Lung (tissue), 17 donors: ENCODE measurements at places on chromosomes 3 and 15.

DNA sequence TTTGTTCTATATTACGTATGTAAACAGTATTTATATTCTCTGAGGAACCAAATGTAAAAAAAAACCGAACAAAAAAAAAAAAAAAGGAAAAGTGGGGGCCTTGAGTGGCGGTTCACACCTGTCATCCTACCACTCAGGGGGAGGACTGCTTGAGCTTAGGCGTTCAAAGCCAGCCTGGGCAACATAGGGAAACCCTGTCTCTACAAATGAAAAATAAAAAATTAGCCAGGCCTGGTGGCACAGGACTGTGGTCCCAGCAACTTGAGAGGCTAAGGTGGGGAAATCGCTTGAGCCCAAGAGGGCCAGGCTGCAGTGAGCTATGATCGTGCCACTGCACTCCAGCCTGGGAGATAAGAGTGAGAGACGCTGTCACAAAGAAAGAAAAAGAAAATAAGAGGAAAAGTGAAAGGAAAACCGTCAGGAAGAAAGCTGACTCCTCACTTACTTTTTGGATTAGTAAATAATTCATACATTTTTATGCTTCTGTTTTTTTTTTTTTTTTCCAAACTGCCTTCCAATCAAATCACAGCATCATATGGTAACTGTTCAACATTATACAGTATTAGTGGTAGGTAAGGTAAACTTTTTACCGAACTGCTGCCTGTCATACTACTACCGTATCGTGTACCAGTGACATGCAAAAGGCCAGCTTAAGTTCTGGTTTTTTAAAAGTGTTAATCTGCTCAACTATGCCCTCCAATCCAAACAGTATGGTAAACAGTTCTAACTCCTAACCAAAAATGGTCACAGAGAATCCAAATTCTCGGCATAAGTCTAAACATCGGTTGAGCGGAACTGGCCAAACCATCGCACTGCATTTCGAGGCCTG, 1.2 kb downstream of the PHC3 start:
- peak; percentile 69 for DNase-seq

- DNase-seq, result peak; percentile 72
These were observed 16.1 kb upstream of the CACNA1D start for GRCh38 chr3:53478166-53478830.

GRCh38 chr3:170205302-170205701, 16.9 kb upstream of the PRKCI start:
- DNase-seq, result no peak

DNA sequence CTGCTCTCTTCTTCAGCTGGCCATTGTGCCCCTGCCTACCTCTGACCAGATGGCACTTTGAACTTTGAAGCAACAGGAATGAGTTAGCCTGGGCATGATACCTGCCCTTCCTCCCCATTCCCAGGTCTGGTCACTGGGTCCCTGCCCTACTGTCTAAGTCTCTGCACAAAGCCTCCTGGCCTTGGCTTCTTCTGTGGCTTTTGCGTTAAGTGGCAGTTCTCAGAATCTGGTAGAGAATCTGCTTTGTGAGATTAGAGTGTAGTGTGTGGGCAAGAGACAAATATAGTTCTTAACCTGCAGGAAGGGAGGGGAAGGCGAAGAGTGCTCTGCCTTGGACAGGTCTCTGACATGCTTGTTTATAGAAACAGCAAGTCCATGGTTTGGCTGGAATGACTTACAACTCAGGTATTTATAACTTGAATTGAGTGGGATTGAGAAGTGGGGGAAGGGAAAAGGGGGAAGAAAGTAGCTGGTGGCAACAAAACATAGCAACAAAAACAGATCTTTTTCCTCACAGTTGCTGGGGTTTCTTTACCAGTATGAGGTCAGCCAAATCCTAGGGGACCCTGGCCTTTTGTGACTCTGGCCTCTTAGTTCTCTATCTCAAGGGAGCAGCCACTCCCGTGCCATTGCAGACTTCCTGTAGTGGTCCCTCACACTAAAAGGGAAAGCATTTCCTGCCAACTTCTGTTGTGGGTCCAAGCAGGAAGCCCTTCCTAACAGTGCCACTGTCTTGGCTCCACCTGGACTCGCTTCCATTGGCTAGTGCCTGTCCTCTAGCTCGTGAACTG, 16.7 kb downstream of the MAPKBP1 start:
- DNase-seq, result no peak

GRCh38 chr15:52171807-52172206, 19.4 kb downstream of the GNB5 start:
- DNase-seq, result no peak

DNA sequence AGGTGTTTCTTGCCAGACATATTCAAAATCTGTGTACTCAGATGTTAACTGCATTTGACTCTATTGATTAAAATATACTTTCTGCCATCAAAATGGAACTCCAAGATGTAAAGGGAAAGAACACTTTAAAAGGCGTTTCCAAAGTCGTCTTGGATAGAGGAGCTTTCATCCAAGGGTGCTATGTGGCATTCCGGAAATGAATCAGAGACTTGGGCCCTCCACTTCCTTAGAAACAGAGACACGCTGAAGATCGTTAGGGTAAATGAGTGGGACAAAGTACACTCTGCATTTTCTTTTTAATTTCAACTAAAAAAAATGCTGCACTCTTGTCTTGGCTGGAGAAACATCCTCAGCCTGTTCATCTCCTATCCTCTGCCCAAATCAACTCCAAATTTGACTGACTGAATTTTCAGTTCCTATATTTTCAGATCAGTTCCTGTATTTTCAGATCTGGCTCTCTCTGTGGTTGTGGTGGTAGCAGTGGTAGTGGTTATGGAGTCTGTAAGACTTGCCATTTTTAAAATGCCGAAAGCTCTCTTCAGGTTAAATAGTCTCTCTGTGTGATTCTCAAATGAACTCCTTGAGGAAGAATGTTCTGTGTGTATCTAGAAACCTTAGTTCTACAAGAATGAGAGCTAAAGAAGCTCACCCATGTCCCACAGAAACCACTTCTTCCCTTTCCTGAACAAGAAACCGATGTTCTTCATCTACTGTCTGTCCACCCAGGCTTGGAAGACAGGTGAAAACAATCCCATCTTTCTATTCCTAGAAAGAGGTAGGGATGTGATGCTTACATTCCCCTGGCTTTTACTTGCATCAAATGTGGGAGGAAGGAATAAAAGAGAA, 156.8 kb upstream of the ICE2 start:
- DNase-seq, result no peak

GRCh38 chr3:113551820-113552219, 19.5 kb downstream of the SIDT1 start:
- DNase-seq, result no peak

- peak; percentile 69 for DNase-seq
These were observed 103.7 kb downstream of the MYH15 start for GRCh38 chr3:108406661-108407206.

- DNase-seq, result peak; percentile 33
These were observed 2.1 kb downstream of the MAGI1 start for GRCh38 chr3:66036586-66037148.

GRCh38 chr3:133691273-133692107, 29.7 kb upstream of the TOPBP1 start:
- DNase-seq, result no peak

DNA sequence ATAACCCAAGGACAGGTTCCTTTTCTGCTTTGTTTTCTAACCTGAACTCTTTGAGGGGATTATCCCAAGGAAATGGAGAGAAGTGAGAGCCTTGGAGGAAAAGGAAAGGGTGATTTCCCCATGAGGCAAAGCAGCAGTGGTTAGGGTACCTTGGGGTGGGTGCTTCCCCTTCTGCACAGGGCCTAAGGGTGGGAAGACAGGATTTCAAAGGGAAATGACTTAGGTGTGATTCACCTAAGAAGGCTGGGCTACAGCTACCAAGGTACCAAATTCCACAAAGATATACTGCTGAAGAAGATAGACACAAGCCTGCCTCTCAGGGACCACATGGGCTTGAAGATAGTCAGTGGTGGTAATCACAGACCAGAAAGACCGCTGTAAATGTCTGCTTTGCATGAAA, 325.3 kb upstream of the DPH6 start:
- no peak for DNase-seq

DNA sequence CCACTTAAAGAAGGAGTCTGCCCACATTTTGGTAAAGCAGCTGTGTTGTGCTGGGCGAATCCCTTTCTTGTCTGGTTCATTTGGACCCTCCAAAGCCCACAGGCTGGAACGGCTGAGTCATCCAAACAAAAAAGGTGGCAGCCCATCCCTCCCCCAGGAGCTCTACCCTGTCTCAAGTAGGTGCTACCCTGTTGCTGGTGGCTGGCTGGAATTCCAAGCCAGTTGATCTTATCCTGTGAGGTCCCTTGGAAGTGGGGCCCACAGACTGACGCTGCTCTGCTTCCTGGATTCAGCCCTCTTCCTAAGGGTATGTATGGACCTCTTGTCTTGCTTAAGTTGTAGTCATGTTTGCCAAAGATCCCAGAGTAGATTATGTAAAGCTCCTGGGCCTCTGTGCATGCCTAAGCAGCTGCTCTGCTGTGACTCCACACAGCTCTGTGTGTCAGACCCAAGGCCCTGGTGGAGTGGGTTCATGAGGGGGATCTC, 44.5 kb downstream of the CCR1 start:
- peak; percentile 17 for DNase-seq

GRCh38 chr15:49918121-49918520, 200.9 kb downstream of the ATP8B4 start:
- no peak for DNase-seq

GRCh38 chr3:107916171-107916570, 174.7 kb downstream of the CD47 start:
- DNase-seq, result no peak

DNA sequence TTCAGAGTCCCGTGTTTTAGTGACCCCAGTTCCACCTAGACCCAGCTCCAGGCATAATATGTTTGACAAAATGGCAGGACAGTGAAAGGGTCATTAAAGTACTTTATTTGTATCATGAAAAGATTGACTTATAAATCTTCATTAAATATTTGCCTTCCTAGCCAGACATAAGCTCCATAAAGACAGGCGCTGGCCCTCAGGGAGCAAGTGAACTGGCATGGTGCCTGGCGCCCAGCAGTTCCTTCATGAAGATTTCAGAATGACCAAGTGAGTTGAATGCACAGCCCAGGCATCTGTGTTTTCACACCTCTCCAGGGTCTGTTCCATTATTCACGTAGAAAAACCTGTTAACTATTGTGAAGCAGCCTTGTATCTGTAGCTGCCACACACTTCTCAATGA, 166.2 kb downstream of the GAP43 start:
- DNase-seq, result no peak

DNA sequence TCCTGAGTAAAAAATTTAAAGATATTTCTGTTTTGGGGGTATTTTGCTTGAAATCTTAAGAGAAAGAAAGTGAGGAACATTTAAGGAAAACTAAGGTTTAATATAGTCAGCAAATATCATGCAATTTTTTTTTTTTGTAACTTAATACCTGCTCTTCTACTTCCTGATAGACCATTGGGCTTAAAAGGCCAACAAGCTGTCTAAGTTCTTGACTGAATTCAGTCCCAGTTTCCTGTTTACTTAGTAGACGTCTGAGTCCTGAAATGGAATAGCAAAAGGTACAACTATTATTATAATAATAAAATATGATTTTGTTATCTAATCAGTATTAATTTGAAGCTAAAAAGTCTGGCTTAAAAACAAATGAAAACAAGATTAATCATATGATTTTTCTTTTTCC, 37.9 kb downstream of the IQCB1 start:
- DNase-seq, result no peak

DNA sequence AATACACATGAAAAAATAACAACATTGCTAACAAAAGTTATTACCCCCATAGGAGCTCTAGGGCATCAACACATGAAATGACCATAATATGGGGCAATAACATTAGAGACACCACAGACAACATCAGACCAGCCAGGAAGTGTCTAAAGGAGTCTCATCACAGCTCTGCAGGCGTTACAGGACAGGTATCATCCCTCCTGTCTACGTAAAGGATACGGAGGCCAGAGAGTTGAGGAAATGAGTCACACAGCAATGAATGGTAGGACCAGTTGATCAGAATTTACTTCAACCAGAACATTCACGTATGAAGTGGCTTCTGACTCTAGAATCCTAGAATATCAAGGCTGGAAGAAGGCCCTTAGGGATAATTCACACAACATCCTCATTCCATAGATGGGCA, 1.8 kb downstream of the NME9 start:
- no peak for DNase-seq

GRCh38 chr15:97076011-97076410, 745.5 kb downstream of the NR2F2 start:
- peak; percentile 68 for DNase-seq

DNA sequence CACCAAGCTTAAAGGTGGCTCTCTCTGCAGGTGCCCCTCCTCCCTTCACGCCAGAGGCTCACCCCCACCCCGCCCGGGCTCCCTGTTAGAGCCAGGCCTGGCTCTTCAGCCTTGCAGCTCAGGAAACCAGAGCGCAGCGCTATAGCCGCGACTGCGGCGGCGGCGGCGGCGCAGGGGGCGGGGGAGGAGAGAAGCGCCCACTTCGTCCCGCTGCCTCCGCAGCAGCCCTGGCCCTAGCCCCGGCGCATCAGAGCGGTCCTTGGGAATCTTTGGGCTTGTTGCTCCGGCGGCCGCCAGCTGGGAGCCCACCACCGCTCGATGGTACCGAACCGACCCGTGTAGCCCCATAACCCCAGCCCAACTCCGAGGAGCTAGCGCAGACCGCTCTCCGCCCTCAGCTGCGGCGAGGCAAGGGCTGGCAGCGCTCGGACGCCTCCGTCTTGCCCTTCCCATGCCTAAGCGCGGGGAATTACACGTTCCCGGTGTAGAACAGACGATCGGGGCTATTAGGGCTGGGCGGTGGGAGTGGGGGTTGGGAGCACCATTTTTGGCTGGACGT, 1.2 kb downstream of the RASGRF1 start:
- DNase-seq, result peak; percentile 7

DNA sequence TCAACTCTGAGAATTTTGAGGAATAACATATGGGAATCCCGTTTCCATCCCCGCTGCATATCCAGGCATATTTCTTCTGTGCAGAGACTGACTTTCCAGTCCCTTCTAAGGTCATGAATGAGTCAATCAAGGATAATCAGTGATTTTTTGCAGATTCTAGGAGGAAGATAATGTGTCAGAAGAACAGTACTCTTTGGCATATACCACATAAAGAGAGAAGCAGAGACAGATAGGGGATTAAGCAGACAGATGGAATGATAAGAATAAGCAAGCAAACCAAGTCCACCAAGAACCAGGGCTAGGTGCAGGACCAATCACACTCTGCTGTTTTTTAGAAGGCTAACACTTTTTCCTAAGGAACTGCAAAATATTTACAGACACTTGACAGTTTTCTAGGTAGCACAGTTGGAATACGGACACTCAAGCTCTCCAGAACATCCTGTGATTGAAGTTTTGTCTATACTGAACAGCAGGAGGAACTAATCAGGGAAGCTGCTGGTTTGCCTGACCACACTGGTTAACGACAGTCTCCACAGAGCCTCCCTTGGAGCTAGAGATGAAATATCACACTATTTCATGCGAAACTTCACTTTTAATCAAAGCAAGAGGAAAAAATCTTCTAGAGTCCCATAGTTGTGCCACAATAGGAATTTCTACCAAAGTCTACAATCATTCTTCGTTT, 450.0 kb upstream of the KCNMB2 start:
- no peak for DNase-seq
